ENCODE measurements at places on chromosomes 6 and 20. TPM values are rescaled to one million over a fixed set of nuclear protein-coding genes. Genes with fewer than 3 reads are reported as not detected.
A peak's percentile ranks its signal among the peaks of the same experiment; 100 is the strongest.

DNA sequence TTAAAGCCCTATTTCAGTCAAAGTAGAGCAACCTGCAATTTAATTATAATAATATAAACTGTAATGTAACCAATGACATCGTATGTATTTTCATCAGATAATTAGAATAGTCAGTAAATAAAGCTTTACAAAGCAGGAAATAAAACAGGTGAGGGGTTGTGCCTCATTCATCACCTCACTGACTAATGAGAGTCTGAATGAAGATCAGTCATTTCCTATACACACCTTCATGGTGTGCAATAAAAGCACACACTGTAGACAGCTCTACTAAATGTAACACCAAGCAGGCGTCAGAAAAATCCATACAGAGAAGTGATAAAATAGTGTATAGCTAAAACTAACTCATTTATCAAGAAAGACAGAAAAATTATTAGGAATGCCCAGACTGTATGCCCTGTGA lies 105.9 kb downstream of the MAN1A1 start:
- DNase-seq = no peak

GRCh38 chr6:134464690-134465411 lies 146.9 kb upstream of the SGK1 start:
- peak; percentile 76 for DNase-seq

DNA sequence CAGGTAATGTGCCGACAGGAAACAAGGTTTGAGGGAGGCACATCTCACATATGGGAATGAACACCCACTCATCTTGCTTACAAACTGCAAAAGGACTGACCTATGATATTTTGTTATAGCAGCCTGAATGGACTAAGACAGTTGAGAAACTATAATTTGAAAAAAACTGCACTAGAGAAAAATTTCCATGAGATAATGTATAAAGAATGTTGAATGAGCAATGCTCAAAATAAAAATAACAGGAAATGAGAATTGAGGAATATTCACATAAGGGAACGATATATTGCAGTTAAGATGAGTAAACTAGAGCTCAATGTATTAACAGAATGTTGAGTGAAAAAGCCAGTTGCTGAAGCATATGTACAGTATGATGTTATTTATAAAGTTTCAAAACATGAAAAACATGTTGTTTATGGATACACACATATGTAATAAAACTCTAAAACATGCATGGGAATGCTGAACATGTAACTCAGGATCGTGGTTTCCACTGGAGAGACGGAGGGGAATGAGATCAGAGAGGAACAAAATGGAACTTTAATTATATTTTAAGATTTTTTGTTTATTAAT lies 6.3 kb upstream of the TBC1D22B start:
- DNase-seq = no peak

DNA sequence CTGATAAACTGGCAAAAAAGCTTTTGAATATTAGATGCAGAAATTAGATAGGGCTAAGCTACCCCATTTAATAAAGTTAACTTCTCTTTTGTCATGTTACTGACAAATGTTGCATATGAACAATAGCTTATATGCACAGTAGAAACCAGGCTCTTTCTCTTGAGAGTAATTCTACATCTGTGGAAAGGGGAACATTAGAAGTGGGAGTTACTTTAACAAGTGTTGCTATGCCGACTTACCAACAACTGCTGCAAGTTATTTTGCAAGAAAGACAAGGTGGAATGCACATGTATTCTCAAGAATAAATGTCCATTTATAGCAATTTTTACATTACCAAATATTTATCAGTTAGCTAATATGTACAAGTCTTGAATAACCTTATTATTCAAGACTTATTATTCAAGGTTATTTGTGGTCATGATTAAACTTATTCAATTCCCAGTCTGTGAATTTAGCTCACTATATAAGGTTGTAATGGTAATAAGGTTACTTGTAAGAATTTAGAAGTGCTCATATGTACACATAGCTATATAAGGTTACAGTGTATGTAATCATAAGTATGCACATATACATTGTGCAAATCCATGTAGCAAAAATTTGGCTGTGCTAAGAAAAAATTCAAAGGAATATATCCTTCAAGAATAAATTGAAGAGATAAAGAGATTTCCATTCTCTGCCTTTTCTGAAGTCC lies 38.3 kb downstream of the ADGRG6 start:
- DNase-seq = no peak

DNA sequence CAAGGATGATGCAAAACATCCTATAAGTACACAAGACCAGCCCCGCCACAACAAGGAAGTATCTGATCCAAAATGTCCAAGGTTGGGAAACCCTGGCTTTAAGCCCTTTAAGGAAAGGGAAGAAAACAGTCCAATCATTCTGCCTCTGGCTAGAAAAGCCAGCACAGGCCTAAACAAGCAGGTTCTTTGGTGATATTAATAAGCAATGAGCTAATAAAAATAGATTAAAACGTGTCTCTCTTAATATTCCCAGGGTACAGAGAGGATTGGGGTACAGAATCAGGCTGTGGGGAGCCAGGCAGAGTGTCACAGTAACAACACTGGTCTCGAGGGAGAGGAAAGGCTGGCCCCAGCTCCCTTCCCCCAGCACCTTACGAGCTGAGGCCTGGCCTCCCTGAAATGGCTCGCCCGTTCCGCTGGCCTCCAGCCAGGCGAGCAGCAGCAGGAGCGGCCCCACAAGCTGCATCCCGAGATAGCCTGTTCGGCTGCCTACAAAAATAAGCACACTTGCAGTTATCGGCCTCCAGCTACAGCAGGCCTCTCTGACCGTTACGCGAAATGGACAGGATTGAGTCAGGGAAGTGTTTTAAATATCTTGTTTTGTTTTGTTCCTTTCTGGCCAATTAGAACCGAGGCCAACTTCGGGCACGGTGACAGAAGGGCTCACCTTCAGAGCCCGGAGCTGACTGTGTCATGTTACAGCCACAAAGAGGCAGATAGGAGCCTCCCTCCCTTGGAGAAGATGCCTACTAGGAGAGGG lies 4.0 kb upstream of the ZMYND8 start:
- DNase-seq = peak; percentile 99

Gene SLC29A1
- total RNA-seq = 22.1 TPM

Gene KCNK15
- not detected for total RNA-seq

Gene ZKSCAN3
- total RNA-seq = 3.9 TPM
